Renal cortical epithelial cell (primary cell): ENCODE measurements at places on chromosomes 16 and 17. TPM values are rescaled to one million over a fixed set of nuclear protein-coding genes. Genes with fewer than 3 reads are reported as not detected.

SLC6A2 gene
- total RNA-seq, result not detected in 2 replicates

DHX40 gene
- 88.2 and 127 TPM in 2 replicates for total RNA-seq

SPN gene
- total RNA-seq, result 0.05 TPM in 1 of 2 replicates, not detected in the other

INTS2 gene
- 10.4 and 15.5 TPM in 2 replicates for total RNA-seq

SLC13A2 gene
- total RNA-seq, result not detected in 2 replicates

CYBC1 gene
- 30.6 and 100 TPM in 2 replicates for total RNA-seq

HSD17B2 gene
- 0.70 and 1.2 TPM in 2 replicates for total RNA-seq

KRTAP4-6 gene
- not detected in 2 replicates for total RNA-seq

VTN gene
- not detected in 2 replicates for total RNA-seq

DPEP3 gene
- not detected in 2 replicates for total RNA-seq

LRRC37A gene
- 0.17 and 2.7 TPM in 2 replicates for total RNA-seq

TVP23A gene
- total RNA-seq, result 0.05 TPM in 1 of 2 replicates, not detected in the other

THUMPD1 gene
- total RNA-seq, result 60.4 and 88.6 TPM in 2 replicates

FOXN1 gene
- not detected in 2 replicates for total RNA-seq

MRM3 gene
- total RNA-seq, result 17.2 and 18.8 TPM in 2 replicates

STH gene
- not detected in 2 replicates for total RNA-seq

CD79B gene
- not detected in 2 replicates for total RNA-seq

UTS2R gene
- total RNA-seq, result 0.10 TPM in 1 of 2 replicates, not detected in the other

FAM83G gene
- total RNA-seq, result 16.8 and 17.9 TPM in 2 replicates

RPL38 gene
- 321 and 436 TPM in 2 replicates for total RNA-seq
